ENCODE measurements at places on chromosomes 1 and 21.

DNA sequence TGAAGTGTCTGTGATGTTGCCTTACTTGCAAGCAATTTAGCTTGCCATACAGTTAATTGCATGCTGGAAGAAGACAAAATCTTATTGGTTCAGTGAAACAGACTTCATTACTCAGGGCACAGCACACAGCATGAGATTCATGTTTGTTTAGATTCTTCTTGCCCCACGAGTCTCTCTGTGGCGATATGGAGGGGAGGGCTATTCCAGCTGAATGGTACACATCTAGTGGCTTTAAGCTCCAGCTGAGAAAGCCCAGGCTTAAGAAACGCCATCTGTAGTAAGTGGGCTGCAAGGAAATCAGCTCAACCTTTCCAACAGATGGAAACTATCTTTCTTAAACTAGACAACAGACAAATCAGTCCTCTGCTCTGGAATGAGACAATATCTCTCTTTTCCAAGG lies 1022.0 kb downstream of the NCAM2 start:
- no peak for DNase-seq

DNA sequence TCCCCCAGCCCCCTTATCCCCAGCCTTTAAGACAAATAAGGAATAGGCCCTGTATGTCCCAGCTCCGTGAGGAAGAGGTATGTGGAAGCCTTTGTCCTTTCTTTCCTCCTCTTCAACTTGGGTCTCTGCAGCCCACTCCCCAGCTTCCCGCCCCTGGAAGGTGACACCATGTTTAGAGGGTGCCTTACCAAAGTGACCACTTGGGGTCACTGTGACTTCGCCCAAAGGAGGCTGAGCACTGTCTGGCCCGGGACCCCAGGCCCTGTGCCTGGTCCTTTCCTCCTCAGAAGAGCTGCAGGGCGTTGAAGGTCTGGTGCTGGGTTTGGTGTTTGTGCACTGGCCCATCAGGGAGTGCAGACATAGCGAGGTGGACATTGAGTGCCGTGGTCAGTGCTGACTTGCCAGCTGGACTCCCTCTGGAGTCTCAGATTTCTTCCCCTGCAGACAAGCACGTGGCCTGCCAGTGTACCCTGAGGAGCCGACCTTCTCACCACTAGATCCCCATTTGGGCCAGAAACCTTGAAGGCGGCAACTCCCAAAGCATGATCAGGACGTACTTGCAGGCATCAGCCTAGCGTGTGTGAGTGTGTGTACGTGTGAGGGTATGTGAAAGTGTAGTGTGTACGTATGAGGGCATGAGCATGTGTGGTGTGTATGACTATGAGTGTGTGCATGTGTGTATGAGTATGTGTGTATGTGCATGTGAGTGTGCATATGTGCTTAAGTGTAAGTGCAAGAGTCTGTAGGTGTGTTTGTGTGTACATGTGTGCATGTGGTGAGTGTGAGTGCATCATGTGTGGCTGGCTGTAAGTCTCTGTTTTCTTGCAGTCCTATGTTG lies 181.4 kb upstream of the KIAA0040 start:
- DNase-seq, result peak; percentile 54

DNA sequence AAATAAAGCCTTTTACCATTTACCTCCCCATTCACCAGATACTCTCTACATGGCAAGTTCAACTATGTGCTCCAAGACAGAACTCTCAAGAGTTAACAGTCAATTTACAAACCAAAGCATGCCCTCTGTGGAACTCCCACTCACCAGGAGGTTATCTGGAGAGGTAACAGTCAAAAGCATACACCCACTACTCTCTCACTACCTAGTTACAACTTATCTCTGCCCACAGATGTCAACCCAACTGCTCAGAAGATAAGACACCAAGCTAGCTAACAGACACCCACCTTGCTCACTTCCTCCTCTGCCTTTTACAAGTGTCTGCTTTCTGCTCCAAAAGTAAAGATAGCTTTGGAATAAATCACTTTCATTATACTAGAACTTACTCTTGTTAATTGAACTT lies 131.0 kb downstream of the TRIM33 start:
- no peak for DNase-seq

- DNase-seq, result peak; percentile 47
Observed at GRCh38 chr1:65260851-65261473, 48.4 kb upstream of the DNAJC6 start.
